T-helper 2 cell treated with Interferon-gamma antibody and Interleukin-4, amounts not matched to agents 5 μg/mL and 100 μg/mL, for 36 hours (primary cell): ENCODE measurements at places on chromosomes 16 and 17.
A peak's percentile ranks its signal among the peaks of the same experiment; 100 is the strongest.

GRCh38 chr16:83355570-83356218, 452.1 kb upstream of the HSBP1 start:
- no peak for DNase-seq

DNA sequence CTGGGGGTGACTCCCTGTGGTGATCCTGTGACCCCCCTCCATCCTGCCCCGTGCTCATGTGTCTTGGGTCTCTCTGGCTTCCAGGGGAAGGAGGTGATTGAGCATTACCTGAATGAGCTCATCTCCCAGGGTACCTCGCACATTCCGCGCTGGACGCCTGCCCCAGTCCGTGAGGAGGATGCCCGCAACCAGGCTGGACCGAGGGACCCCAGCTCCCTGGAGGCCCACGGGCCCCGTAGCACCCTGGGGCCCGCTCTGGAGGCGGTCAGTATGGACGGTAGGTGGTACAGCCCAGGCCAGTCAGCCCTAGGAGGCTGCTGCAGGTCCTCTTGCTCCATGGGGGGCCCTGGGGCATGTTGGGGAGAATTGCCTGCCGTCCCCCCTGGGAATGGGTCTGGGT, 33.6 kb downstream of the SEC14L5 start:
- DNase-seq: no peak

DNA sequence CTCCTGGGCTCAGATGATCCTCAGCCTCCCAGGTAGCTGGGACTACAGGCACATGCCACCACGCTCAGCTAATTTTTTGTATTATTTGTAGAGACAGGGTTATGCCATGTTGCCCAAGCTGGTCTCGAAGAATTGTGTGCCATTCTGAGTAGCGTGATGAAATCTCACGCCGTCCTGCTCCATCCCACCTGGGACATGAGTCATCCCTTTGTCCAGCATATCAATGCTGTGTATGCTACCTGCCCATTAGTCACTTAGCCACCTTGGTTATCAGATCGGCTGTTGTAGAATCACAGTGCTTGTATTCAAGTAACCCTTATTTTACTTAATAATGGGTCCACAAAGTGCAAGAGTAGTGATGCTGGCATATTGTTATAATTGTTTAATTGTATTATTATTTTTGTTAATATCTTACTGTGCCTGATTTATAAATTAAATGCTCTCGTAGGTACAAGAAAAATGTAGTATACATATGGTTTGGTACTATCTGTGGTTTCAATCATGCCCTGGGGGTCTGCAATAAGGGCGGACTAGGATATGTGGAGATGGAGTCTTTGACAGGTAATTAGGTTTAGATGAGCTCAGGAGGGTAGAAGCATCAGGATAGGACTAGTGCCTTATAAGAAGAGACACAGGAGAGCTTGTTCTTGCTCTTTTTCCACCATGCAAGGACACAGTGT, 26.6 kb upstream of the SLC13A2 start:
- DNase-seq: no peak

GRCh38 chr16:89691986-89692569, 5.6 kb downstream of the CDK10 start:
- DNase-seq: no peak

- DNase-seq: no peak
These were observed 646.1 kb downstream of the CDH11 start for GRCh38 chr16:64475627-64476351.

GRCh38 chr17:52120465-52120864, 38.0 kb downstream of the CA10 start:
- DNase-seq: no peak

- DNase-seq: no peak
These were observed 24.6 kb downstream of the HOXB1 start for GRCh38 chr17:48506246-48506645.

- no peak for DNase-seq
These were observed 21.8 kb downstream of the NARF start for GRCh38 chr17:82480318-82480717.

GRCh38 chr16:50244140-50244503, 22.2 kb upstream of the ADCY7 start:
- DNase-seq: no peak

GRCh38 chr17:32515677-32516383, 29.0 kb downstream of the CDK5R1 start:
- no peak for DNase-seq

DNA sequence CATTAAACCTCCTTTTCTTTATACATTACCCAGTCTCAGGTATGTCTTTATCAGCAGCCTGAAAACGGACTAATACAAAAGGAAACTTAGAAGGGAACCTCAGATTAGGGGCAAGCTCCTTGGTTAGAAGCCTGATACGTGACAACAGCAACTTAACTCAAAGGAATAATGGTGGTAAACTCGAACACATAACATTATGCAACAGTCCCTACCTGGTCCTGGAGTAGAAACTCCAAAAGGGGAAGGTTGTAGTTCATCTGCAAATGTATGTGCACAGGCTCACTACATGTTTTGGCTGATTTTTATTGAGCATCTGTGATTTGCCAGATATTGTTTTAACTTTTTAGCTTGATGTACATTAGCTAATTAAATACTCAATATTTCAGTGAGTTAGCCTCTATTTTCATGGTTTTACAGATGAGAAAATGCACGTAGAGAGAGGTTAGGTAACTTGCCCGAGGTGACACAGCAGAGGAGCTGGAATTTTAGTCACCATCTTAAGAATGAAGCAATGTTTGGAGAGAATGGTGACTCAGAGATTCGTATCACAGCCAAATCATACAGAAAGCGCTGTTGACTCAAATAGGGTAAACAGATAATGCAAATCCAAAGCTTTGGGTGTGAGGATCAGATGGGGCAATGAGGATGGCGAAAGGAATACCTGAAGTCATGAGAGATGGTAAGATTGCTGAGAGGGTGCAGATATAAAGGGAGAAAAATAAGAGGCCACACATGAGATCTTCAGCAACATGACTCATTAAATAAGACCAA, 194.9 kb upstream of the RBFOX1 start:
- no peak for DNase-seq

DNA sequence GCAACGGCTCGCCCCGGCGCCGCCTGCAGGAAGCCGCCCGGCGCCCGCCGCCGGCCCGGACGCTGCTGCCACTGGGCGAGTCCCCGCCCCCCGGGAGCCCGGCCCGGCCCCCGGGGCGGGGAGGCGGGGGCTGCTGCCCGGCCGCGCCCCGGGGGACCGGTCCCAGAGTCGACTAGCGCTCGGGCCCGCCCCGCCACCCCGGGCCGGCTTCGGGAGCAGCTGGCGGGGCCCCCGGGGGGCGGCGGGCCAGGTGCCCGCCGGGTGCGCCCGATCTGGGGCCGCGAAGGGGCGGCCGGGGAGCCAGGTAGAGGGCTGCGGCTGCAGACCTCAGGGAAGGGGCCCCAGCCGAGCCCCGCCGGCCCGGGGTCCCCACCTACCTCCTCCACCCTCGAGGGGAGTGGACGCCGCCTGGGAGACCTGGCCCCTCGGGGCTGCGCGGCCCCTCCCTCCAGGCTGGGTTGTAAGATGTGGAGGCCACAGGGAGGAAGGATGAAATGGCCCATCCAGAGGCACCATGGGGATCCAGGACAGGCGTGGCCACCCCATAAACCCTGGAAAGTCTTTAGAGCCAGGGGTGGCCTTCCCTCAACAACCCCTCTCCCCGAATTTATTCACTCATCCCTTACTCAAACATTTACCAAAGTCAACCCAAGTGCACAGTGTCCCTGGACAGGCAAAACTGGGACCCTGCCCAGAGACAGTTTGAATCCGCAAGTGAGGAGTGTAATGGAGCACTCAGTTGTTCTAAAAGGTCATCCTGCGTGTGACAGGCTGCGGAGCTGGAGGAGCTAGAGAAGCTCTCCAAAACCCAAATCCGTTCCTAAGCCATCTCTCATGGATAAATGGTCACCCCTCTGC, at the start of gene CDYL2:
Gene CDYL2, minus strand, starts transcription at position 73 of the 858 bp plus-strand sequence. CDS start 425 bp downstream, outside the sequence.
- peak; percentile 68 for DNase-seq

DNA sequence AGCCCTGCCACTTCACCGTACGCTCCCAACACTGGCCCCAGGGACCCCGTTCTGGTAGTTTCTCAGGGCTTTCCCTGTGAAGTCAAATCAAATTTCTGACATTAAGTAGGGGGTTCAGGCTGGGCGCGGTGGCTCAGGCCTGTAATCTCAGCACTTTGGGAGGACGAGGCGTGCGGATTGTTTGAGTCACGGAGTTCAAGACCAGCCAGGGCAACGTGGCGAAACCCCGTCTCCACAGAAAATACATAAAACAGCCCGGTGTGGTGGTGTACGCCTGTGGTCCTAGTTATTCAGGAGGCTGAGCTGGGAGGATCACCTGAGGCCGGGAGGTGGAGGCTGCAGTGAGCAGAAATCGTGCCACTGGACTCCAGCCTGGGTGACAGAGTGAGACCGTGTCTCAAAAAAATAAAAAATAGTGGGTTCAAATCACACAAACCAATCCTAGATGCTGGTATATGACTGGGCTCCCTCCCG, 632 bp downstream of the CYBC1 start:
- DNase-seq: no peak

GRCh38 chr16:89187770-89188392, 12.5 kb downstream of the SLC22A31 start:
- no peak for DNase-seq

GRCh38 chr17:70137451-70138230, 31.7 kb upstream of the KCNJ2 start:
- peak; percentile 64 for DNase-seq

GRCh38 chr17:11182430-11182829, 58.6 kb upstream of the SHISA6 start:
- no peak for DNase-seq

GRCh38 chr17:29376667-29377270, 13.4 kb upstream of the TAOK1 start:
- DNase-seq: no peak

- no peak for DNase-seq
These were observed 131.9 kb downstream of the C16orf95 start for GRCh38 chr16:87185308-87185707.

- DNase-seq: no peak
These were observed 9.0 kb downstream of the CBFA2T3 start for GRCh38 chr16:88967830-88968588.

DNA sequence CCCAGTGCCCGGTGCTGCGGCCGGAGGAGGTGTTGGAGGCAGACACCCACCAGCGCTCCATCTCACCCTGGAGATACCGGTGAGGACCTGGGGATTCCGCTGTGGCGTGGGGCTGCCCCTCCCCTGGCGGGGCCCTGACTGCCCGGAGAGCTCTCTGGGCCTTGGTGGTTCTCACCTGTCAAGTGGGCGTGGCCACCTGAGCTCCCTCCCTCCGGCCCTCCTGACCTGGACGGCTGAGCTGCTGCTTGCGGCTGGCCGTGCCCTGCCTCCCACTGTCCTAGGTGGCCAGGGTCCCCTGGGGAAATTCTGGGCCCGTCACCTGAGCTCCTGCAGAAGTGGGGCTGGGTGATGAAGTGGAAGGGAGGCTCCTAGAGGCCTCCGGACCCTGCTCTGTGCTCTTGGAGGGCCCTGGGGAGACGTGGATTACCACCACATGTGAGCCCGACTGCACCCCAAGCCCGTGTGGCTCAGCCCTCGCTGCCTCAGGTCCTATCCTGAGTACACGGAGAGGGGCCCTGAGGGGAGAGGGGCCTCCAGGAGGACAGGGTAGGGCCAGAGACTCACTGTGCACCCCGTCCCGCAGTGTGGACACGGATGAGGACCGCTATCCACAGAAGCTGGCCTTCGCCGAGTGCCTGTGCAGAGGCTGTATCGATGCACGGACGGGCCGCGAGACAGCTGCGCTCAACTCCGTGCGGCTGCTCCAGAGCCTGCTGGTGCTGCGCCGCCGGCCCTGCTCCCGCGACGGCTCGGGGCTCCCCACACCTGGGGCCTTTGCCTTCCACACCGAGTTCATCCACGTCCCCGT, 1.1 kb downstream of the IL17C start:
- no peak for DNase-seq

DNA sequence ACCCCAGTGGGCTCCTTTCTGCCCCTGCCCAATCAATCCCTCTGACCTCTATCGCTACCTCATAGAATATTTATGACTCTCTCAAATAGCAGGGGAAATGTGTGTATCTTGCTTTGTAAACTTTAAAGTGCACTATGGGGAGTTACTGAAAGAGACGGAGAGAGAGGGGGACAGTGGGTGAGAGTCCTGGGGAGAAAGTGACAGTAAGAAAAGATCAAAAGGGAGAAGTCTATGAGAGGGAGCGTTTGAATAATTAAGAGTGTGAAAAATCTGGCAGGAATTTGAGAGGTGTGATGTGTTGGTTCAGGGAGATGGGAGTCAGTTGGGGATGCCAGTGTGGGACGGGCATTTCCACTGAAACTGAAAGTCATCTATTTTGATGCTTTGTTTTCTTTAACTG, 32.6 kb downstream of the USP43 start:
- DNase-seq: no peak

DNA sequence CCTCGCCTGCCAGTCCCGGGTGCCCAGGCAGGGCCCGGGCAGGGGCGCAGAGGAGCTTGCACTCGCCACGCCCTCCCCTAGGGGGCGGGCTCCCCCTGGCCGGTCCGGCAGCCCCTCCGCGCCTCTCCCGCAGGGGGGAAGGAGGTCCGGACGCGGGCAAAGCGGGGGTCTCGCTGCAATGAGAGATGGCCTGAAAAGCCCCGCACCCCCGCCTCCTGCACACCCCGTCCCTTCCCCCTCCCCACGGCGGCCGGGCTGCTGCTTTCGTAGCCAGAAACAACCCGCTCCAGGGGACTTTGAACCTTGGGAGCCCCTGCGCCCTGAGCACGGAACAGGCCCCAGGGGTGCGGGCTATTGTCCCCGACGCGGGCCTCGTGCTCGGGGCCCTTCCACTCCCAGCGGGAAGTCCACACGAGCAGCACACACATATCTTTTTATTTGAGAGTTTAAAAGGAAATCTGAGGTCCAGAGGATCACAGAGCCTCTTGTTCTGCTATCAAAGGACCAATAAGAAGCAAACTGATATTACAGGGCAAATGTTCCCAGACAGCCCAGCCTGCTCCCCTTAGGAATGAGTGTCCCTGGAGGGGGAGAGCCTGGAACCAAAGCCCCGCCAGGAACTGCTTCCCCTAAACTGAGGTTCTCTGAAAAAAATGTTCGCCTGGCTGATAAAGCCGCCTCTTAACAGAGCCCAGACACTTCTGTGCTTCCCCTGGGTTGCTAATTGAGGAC, 5.8 kb upstream of the CBX4 start:
- peak; percentile 44 for DNase-seq

- no peak for DNase-seq
These were observed 29.7 kb downstream of the BRIP1 start for GRCh38 chr17:61833536-61834193.

DNA sequence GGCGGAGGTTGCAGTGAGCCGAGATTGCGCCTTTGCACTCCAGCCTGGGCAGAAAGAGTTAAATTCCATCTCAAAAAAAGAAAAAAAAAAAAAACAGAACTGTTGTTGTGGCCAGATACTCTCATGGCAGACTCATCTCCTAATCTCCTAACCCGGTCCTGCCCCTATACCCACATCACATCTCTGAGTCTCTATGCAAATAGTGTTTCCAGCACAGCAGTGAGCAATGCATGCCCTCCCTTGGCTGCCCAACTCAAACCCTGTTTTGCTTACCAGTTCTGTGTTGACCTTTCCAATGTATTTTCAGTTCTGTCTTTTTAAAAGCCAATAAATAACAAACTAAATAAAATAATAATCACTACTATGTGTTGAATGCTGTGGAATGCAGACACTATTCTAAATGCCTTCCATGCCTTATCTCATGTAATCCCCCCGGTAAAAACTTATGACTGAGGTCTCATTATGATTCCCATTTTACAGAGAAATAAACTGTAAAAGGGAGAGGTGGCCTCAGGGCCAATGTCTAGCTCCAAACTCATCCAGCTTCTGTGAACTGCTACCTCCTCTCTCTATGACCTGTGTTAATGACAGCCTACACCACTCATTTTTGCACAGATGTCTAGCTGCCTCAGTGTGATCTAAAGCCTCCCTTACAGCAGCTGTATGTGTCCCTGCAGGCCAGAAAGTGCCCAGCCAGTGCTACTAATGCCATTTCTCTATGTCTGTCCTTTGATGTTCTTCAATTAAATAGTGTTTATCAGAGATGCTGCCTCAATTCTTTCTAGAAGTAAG, 289.8 kb downstream of the HS3ST3B1 start:
- no peak for DNase-seq
